ENCODE measurements at places on chromosomes 6 and 20.

DNA sequence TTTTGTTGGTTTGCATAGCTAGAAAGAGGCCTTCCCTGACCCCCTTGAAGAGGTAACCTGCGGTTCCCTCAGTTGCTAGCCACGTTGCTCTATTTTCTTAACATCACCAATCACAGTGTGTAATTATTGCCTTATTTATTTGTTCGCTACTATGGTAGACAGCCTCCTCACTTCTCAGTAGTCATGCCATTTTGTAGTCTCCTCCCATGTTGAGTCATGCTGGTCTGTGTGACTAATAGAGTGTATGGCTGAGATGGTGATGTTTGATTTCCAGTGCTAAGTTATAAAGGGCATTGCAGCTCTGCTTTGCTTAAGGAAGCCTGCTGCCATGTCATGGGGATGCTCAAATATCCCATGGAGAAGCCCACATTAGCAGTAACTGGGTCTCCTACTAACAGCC lies 236.6 kb upstream of the CHD6 start:
- no peak for DNase-seq

GRCh38 chr6:109891924-109892323 lies 86.2 kb upstream of the GPR6 start:
- no peak for DNase-seq

DNA sequence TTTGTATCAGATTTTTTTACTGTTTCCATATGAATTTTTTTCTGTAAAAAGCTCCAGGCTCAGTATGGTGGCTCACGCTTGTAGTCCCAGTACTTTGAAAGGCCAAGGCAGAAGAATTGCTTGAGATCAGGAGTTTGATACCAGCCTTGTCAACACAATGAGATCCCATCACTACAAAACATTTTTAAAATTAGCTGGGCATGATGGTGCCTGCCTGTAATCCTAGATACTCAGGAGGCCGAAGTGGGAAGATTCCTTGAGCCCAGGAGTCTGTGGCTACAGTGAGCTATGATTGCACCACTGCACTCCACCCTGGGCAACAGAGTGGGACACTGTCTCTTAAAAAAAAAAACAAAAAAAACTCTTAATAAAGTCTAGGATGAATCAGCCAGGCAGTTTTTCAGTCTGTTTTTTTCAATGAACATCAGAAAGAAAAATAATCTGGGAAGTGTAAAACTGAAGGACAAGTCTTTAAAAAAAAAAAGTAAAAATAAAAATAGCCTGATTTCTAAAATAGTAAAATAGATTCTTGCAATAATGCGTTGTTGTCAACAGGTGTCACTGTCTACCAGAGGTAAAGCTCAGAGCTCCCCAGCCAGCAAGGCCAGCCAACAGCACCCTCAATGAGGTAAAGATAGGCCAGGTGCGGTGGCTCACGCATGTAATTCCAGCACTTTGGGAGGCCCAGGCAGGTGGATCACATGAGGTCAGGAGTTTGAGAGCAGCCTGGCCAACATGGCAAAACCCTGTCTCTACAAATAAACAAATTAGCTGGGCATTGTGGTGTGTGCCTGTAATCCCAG lies 9.3 kb upstream of the ATG5 start:
- no peak for DNase-seq

GRCh38 chr6:100209323-100210136 lies 215.5 kb upstream of the MCHR2 start:
- no peak for DNase-seq
